ENCODE measurements at places on chromosomes 1 and 21. TPM values are rescaled to one million over a fixed set of nuclear protein-coding genes. Genes with fewer than 3 reads are reported as not detected.

The DENND1B gene
- 9.4 TPM for total RNA-seq

The GSTM1 gene
- not detected for total RNA-seq

GRCh38 chr1:21472861-21473260 lies 32.9 kb downstream of the NBPF3 start:
- H3K27me3 ChIP-seq: no peaks in the 10 kb centered on the region
- no peaks in the 10 kb centered on the region for H3K36me3 ChIP-seq
- H3K4me1 ChIP-seq: no peaks in the 10 kb centered on the region

GRCh38 chr1:61244114-61244513 lies 161.8 kb downstream of the NFIA start:
- H3K36me3 ChIP-seq: no peaks in the 10 kb centered on the region
- H3K4me3 ChIP-seq: no peak overlapping the region
- no peaks in the 10 kb centered on the region for H3K4me1 ChIP-seq
- no peak overlapping the region for H3K27ac ChIP-seq
- H3K27me3 ChIP-seq: no peaks in the 10 kb centered on the region

DNA sequence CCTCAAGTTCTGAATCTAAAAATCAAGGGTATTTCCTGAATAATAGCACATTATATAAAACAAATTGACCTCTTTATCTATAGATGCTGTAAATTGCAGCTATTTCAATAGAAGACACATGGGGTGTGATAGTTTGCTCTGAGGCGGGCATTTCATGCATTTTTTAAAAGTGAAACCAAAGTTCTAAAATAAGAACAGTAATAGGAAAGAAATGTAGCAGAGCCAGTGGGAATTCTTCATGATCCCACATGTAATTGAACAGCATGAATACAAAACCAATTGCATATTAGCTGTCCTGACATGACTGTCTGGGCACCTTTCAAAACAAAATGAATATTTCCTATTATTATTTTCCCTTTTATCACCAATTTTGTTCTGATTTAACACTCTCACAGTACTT lies 85.0 kb downstream of the RGS21 start:
- H3K36me3 ChIP-seq: no peaks in the 10 kb centered on the region
- no peaks in the 10 kb centered on the region for H3K27me3 ChIP-seq
- H3K4me1 ChIP-seq: peaks cover 17% of the 10 kb centered on the region
- H3K4me3 ChIP-seq: no peak overlapping the region
- no peak for DNase-seq
- H3K27ac ChIP-seq: no peak overlapping the region

DNA sequence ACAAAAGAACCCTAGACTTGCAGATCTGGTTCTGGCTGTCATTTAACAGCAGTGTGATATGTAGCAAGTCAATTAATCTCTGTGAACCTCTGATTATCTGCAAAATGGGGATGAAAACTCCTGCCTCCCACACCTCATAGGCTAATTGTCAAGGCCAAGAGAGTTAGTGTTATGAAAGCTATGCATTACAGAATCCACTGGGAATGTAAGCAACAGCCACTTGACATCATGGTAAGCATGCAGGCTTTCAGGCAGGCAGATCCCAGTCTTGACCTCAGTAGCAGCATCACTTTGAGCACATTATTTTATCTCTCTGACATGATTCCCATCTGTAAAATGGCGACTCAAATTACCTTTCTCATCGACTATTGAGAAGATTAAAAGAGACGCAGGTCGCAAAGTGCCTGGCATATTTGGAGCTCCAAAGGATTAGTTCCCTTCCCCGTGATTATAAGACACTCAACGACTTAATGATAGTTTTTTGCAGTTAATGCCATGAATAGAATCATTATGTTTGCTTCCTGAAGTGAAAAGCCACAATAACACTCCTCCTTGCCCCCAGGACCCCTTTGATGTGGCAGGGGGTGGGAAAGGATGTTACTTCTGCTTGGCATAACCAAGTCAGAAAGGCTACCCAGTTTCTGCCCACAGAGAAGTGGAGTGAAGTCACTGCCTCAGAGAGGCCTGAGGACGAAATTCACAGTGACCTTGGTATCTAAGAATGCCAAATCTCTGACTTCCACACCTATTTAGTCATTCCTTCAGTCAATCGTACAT lies 273.0 kb upstream of the NFIA start:
- H3K4me3 ChIP-seq: no peak overlapping the region
- no peak for DNase-seq
- no peak overlapping the region for H3K27ac ChIP-seq
- H3K27me3 ChIP-seq: no peaks in the 10 kb centered on the region
- H3K36me3 ChIP-seq: no peaks in the 10 kb centered on the region

DNA sequence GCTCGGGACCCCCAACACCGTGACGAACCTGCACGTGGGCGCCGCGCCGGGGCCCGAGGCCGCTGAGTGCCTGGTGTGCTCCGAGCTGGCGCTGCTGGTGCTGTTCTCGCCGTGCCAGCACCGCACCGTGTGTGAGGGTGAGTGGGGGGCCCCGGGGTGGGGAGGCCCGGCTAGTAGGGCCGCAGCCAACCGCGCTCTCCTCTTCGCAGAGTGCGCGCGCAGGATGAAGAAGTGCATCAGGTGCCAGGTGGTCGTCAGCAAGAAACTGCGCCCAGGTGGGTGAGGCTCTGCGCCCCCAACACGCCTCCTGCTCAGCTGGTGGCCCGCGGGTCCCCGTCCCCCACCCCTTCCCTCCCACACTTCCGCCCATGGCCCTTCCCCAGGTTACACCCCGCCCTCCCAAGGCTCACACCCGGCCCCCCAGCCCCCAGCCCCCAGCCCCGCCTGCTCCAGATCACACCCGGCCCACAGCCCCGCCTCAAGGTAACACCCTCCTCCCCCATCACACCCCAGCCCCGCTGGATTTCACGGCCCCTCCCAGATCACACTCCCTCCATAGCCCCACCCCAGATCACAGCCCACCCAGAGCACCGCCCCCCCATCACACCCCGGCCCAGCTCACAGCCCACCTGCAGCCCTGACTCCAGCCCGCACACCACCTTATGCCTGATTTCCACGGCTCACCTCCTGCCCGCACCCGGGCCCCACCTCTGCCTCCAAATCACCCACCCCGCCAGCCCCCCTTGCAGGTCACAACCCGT lies 2.4 kb upstream of the MMP23B start:
- H3K4me3 ChIP-seq: no peak overlapping the region
- no peaks in the 10 kb centered on the region for H3K4me1 ChIP-seq
- DNase-seq: no peak
- H3K27ac ChIP-seq: no peak overlapping the region
- no peaks in the 10 kb centered on the region for H3K27me3 ChIP-seq

- H3K27me3 ChIP-seq: no peaks in the 10 kb centered on the region
- no peaks in the 10 kb centered on the region for H3K36me3 ChIP-seq
- no peak for DNase-seq
These were observed 785.2 kb upstream of the B3GALT2 start for GRCh38 chr1:193971595-193971994.

- no peak overlapping the region for H3K4me3 ChIP-seq
- H3K27me3 ChIP-seq: no peaks in the 10 kb centered on the region
- no peak for DNase-seq
- H3K27ac ChIP-seq: no peak overlapping the region
- H3K36me3 ChIP-seq: no peaks in the 10 kb centered on the region
These were observed 175.4 kb upstream of the EDN2 start for GRCh38 chr1:41659903-41660302.

DNA sequence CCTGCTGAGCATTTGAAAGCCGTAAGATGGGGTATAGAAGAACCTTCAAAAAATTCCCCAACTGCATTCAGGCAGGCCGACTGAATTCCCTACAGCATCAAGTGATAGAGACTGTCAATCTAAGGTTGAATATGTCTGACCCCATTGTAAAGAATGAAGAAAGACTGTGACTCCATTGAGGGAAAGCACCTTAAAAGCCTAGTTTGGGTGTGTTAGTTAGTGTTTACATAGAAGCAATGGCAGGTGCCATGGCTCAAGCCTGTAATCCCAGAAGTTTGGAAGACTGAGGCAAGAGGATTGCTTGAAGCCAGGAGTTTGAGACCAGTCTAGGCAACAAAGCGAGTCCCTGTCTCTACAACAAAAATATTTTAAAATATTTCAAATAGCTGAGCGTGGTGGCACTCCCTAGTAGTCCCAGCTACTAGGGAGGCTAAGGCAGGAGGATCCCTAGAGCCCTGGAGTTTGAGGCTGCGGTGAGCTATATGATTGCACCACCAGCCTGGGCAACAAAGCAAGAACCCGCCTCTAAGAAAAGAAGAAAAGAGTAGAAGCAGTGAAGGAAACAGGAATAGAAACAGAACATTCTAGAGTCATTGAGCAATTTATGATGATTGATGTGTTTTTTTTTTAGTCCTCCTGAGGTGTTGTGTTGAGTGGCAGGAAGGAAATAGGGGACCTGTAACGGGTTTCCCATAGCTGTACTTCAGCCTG lies 15.4 kb downstream of the POLR3GL start:
- no peak overlapping the region for H3K27ac ChIP-seq
- no peak for DNase-seq
- no peak overlapping the region for H3K4me3 ChIP-seq
- H3K27me3 ChIP-seq: no peaks in the 10 kb centered on the region

Measured in Caco-2 (cell line).